ENCODE measurements at places on chromosomes 12 and 14. TPM values are rescaled to one million over a fixed set of nuclear protein-coding genes. Genes with fewer than 3 reads are reported as not detected.

- DNase-seq: no peak
- no peak overlapping the region for H3K4me3 ChIP-seq
- H3K36me3 ChIP-seq: no peaks in the 10 kb centered on the region
- H3K4me1 ChIP-seq: peaks cover 6% of the 10 kb centered on the region
These were observed 107.8 kb downstream of the VCPKMT start for GRCh38 chr14:50008562-50008961.

- peaks cover 38% of the 10 kb centered on the region for H3K27me3 ChIP-seq
- no peak overlapping the region for H3K4me3 ChIP-seq
- no peaks in the 10 kb centered on the region for H3K4me1 ChIP-seq
- DNase-seq: no peak
These were observed 1459.6 kb upstream of the TMEM132C start for GRCh38 chr12:126807312-126807865.

GRCh38 chr12:51406290-51406689, 15.1 kb upstream of the GALNT6 start:
- H3K27me3 ChIP-seq: peaks cover 16% of the 10 kb centered on the region
- no peaks in the 10 kb centered on the region for H3K36me3 ChIP-seq
- no peaks in the 10 kb centered on the region for H3K4me1 ChIP-seq
- no peak overlapping the region for H3K4me3 ChIP-seq

- H3K4me3 ChIP-seq: peak overlapping the region; percentile 57
- peak overlapping the region; percentile 87 for H3K27ac ChIP-seq
- peak; percentile 44 for DNase-seq
- H3K36me3 ChIP-seq: no peaks in the 10 kb centered on the region
- peaks cover 83% of the 10 kb centered on the region for H3K4me1 ChIP-seq
These were observed 60.8 kb downstream of the SAMD4A start for GRCh38 chr14:54627540-54628363.

DNA sequence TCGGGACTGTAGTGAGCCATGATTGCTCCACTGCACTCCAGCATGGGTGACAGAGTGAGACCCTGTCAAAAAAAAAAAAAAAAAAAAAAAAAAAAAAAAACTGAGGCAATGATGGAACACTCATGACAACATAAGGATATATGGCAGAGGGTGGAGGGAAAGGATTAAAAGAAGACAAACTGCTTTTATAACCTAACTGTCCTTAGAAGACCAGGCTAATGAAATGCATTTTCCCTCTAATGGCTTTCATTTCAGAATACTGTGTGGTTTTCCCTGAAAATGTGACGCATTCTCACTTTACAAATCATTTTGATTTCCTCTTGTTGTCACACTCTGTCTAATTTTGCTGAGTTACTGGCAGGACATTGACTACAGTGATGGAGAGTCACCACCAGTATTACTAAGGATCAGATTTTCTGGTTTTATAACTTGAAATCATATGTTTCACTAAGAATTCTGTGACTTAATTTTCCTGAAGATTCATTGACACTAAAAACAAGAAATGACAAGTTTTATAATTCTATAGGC, 137.6 kb upstream of the SSTR1 start:
- H3K4me1 ChIP-seq: no peaks in the 10 kb centered on the region
- H3K36me3 ChIP-seq: no peaks in the 10 kb centered on the region
- no peak for DNase-seq
- H3K27me3 ChIP-seq: no peaks in the 10 kb centered on the region

- H3K27ac ChIP-seq: no peak overlapping the region
- no peaks in the 10 kb centered on the region for H3K4me1 ChIP-seq
- DNase-seq: no peak
- no peak overlapping the region for H3K4me3 ChIP-seq
These were observed 21.5 kb upstream of the SOCS2 start for GRCh38 chr12:93550748-93551611.

- H3K4me3 ChIP-seq: no peak overlapping the region
- no peak for DNase-seq
- peaks cover 23% of the 10 kb centered on the region for H3K4me1 ChIP-seq
- no peaks in the 10 kb centered on the region for H3K27me3 ChIP-seq
- no peaks in the 10 kb centered on the region for H3K36me3 ChIP-seq
These were observed 389.2 kb downstream of the RAD51B start for GRCh38 chr14:68208626-68209317.

- H3K36me3 ChIP-seq: no peaks in the 10 kb centered on the region
- H3K4me1 ChIP-seq: no peaks in the 10 kb centered on the region
- H3K27ac ChIP-seq: no peak overlapping the region
These were observed 447.4 kb downstream of the SLC16A7 start for GRCh38 chr12:60043236-60043635.

GRCh38 chr14:63770187-63770807, 42.4 kb upstream of the SGPP1 start:
- no peak for DNase-seq
- no peaks in the 10 kb centered on the region for H3K27me3 ChIP-seq
- H3K4me1 ChIP-seq: no peaks in the 10 kb centered on the region
- no peak overlapping the region for H3K27ac ChIP-seq
- no peak overlapping the region for H3K4me3 ChIP-seq
- no peaks in the 10 kb centered on the region for H3K36me3 ChIP-seq

- no peaks in the 10 kb centered on the region for H3K4me1 ChIP-seq
- no peak overlapping the region for H3K4me3 ChIP-seq
- no peak for DNase-seq
- H3K27ac ChIP-seq: no peak overlapping the region
These were observed 465.8 kb downstream of the CCER1 start for GRCh38 chr12:90489141-90489540.

DNA sequence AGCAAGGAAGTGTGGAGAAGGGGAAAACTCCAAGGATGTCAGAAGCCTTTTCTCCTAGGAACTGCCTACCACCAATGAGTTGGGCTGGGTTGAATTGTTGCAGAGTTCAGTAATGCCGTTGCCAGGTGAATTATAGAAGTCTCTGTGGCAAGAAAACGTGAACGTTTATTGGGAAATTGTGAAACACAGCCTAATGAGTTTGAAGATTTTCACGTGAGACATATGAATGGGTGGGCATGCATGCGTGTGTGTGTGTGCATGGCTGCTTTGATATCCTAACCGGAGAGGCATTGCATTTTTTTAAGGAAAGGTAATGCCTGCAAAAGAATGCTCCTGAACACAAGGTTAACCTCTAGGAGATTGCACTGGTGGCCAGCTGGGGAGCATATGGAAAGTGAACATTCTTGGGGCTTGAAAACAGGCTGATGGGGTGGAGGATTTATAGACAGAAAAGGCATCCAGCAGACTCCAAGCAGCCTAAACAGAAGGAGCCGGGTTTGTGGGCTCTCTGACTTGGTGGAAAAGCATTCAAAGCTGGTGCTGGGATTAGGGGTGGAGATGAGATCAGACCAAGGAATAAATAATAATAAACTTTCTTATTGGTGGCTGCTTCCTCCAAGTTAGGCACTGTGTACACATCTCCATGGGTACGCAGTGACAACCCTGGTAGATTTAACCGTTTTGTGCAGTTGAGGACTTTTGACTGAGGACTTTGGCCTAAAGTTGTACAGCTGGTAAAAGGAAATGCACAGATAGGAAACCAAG, 67.8 kb downstream of the NTF3 start:
- H3K36me3 ChIP-seq: peaks cover under 1% of the 10 kb centered on the region
- H3K4me3 ChIP-seq: no peak overlapping the region
- no peak for DNase-seq
- no peak overlapping the region for H3K27ac ChIP-seq
- peaks cover 5% of the 10 kb centered on the region for H3K27me3 ChIP-seq

DNA sequence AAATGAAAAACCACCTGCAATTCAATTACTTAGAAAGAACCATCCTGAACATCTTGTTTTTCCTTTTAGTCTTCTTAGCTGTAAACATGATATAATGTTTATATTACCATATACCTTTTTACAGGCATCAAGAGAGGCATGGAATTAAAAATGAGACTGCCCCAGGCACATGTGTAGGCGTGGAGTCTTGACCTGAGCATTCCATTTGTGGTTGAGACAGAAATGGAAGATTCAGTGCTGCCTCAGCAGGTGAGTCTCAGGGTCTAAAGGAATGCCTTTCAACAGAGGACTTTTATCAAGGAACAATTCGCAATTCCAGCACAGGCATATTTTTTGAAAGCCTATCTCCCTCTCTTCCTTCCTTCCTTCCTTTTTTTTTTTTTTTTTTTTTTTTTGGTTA, 8.0 kb upstream of the NANOGNB start:
- no peak overlapping the region for H3K27ac ChIP-seq
- peaks cover 27% of the 10 kb centered on the region for H3K27me3 ChIP-seq
- H3K4me1 ChIP-seq: no peaks in the 10 kb centered on the region
- no peaks in the 10 kb centered on the region for H3K36me3 ChIP-seq

- H3K4me1 ChIP-seq: no peaks in the 10 kb centered on the region
- no peak overlapping the region for H3K27ac ChIP-seq
- no peaks in the 10 kb centered on the region for H3K36me3 ChIP-seq
- H3K27me3 ChIP-seq: peaks cover 11% of the 10 kb centered on the region
These were observed 224.3 kb upstream of the AMIGO2 start for GRCh38 chr12:47303995-47304560.

- peaks cover 58% of the 10 kb centered on the region for H3K4me1 ChIP-seq
- no peak overlapping the region for H3K4me3 ChIP-seq
- H3K36me3 ChIP-seq: no peaks in the 10 kb centered on the region
- DNase-seq: no peak
- H3K27me3 ChIP-seq: no peaks in the 10 kb centered on the region
These were observed 42.9 kb upstream of the ATP23 start for GRCh38 chr12:57898308-57898970.

DNA sequence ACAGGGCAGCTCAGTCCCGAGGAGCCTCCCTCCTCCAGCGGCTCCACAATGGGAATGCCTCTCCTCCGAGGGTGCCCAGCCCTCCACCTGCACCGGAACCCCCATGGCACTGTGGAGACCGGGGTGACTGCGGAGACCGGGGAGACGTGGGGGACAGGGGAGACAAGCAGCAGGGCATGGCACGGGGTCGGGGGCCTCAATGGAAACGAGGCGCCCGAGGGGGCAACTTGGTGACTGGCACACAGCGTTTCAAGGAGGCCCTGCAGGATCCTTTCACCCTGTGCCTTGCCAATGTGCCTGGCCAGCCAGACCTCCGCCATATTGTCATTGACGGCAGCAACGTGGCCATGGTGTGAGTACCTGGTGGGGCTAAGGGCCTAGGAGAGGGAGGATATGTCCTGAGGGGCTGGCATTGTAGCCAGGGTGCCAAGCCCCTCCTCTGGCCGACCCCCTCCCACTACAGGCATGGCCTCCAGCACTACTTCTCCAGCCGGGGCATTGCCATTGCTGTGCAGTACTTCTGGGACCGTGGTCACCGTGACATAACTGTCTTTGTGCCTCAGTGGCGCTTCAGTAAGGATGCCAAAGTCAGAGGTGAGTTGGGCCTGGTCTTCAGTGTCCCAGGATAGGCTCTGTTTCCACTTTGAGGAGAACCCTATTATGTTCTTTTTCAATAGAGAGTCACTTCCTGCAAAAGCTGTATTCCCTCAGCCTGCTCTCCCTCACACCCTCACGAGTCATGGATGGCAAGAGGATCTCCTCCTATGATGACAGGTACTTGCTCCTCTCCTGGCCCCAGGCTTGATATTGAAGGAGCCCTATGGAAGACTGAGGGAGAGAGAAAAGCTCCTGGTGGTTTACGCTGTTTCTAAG, 2.7 kb downstream of the KHNYN start:
- H3K4me3 ChIP-seq: peak overlapping the region; percentile 81
- peaks cover 36% of the 10 kb centered on the region for H3K36me3 ChIP-seq
- H3K4me1 ChIP-seq: peaks cover 67% of the 10 kb centered on the region
- no peak for DNase-seq
- no peaks in the 10 kb centered on the region for H3K27me3 ChIP-seq

GRCh38 chr12:14768823-14769405, 34.4 kb downstream of the WBP11 start:
- peak overlapping the region; percentile 95 for H3K27ac ChIP-seq
- H3K36me3 ChIP-seq: peaks cover 27% of the 10 kb centered on the region
- no peak for DNase-seq
- no peaks in the 10 kb centered on the region for H3K27me3 ChIP-seq

DNA sequence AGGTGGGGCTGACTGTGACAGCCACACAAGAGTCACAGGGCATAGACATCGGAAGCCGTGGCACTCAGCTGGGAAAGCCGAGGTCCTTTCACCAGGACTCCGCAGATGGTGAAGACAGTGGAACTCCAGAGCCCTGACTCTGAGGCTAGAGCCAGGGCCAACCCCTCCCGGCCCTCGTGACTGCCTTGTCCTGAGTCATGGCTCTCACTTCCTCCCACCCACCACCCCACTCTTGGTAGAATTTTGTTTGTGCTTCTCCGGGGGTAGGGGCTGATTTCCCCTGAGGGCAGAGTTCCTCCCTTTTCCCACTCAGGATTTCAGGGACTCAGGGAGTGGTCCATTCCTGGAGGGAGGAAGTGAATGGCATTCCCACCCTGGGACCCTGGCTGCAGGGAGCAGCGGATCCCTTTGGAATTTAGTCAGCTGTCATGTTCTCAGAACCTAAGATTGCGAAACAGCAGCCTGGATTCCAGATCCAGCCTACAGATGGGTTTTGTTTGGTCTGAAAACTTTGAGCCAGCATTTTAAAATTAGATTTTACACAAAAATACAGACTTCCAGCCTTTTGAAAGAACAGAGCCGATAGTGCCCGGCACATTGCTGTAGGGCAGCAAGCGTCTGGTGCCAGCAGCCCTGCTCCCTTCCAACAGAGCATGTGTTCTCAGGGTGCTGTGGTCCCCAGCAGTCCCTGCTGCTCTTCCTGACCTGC, 50.7 kb downstream of the TPCN1 start:
- H3K27me3 ChIP-seq: no peaks in the 10 kb centered on the region
- peaks cover 87% of the 10 kb centered on the region for H3K36me3 ChIP-seq
- peak overlapping the region; percentile 92 for H3K27ac ChIP-seq
- H3K4me1 ChIP-seq: peaks cover 73% of the 10 kb centered on the region
- DNase-seq: peak; percentile 85

RAD51B gene
- total RNA-seq: 2.4 TPM

RFX4 gene
- total RNA-seq: not detected

SYNJ2BP gene
- total RNA-seq: 67.6 TPM

IQSEC3 gene
- 0.69 TPM for total RNA-seq

ZBTB39 gene
- total RNA-seq: 2.7 TPM

SERPINA12 gene
- not detected for total RNA-seq

DPPA3 gene
- not detected for total RNA-seq

MYH6 gene
- total RNA-seq: 1,823 TPM

PPFIA2 gene
- 0.82 TPM for total RNA-seq

BMP4 gene
- 9.8 TPM for total RNA-seq

PTPN6 gene
- 6.7 TPM for total RNA-seq

HCAR2 gene
- total RNA-seq: 0.14 TPM

TESPA1 gene
- 0.27 TPM for total RNA-seq

ACSM4 gene
- not detected for total RNA-seq
